ENCODE measurements at places on chromosomes 2 and 18.

GRCh38 chr2:173311844-173312606 lies 42.6 kb upstream of the CDCA7 start:
- DNase-seq = no peak

- no peak for DNase-seq
Observed at GRCh38 chr18:40673150-40673549, 1281.9 kb upstream of the PIK3C3 start.

- DNase-seq = no peak
Observed at GRCh38 chr2:925711-926110, 24.9 kb upstream of the SNTG2 start.

- DNase-seq = peak; percentile 75
Observed at GRCh38 chr18:36297417-36298125, at the start of gene FHOD3. TSS of gene FHOD3 (plus strand) at chr18:36297713. CDS start at chr18:36297836, 123 bp downstream.

- no peak for DNase-seq
Observed at GRCh38 chr2:8193146-8193545, 488.7 kb upstream of the ID2 start.

DNA sequence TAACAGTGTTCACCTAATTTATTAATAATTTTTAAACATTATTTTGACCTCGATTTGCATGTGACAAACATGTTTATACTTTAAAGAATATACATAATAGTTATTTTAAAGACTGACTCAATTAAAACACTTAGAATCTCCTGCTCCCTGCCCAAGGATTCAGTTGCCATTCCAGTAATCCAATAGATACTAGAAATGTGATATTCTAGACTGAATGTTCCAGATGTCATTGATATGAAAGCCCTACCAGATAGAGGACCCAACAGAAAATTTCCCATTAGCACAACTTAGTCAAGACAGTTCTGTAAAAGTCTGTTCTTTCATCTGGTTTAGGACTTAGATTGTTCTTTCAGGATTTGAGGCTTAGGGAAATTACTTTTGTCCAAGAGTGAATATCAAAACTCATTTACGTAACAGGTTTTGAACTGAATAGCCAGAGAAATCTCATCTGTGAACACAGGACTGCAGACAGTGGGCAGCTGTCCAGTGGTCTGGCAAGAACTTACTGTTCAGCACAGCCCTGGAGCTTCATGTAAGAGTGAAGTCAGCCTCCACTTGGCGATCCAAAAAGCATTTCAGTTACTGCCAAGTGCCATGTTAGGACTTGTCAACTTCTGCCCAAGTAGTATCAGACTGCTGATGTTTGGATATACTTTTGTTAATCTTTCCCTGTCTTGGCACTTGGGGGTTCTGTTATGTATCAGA lies 77.5 kb downstream of the OSBPL6 start:
- no peak for DNase-seq

GRCh38 chr18:28766721-28767120 lies 589.8 kb upstream of the CDH2 start:
- DNase-seq = no peak

DNA sequence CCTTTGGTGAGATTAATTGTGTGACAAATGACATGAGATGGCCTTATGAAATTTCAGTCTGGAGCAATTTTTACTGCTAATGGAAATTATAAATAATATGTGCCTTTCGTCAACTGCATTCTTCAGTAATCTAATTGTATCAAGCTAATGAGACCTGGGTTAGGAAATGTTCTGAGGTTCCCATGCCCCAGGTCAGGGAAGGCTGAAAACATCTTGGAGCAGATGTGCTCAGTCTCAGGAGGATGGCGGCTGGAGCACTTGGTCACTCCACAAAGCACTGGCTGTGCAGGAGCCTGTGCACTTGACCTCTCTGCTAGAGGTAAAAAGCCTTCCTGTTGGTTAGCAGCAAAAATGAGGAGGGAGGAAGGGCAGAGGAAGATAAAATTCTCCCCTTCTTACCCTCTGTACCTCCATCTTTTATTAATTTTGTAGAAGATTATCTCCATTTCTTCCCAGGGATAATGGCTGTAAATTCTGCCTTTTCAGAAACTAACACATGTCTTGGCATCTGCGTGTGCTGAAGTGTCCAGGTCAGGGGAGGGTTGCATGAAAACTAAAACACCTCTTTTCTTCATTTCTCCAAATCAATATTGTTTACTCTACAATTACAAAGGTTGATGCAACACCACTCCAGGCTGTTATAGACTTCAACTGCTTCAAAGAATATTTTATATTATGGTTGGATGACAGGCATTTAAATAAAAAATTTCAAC lies 1606.4 kb upstream of the ACVR2A start:
- DNase-seq = no peak

- no peak for DNase-seq
Observed at GRCh38 chr2:191148791-191149190, 2.0 kb downstream of the STAT4 start.
